Stimulated activated CD8-positive, alpha-beta memory T cell treated with anti-CD3 and anti-CD28 coated beads, Interleukin-4, amount 100 ng/mL, for 1 hour (primary cell): ENCODE measurements at places on chromosomes 7 and 10.

DNA sequence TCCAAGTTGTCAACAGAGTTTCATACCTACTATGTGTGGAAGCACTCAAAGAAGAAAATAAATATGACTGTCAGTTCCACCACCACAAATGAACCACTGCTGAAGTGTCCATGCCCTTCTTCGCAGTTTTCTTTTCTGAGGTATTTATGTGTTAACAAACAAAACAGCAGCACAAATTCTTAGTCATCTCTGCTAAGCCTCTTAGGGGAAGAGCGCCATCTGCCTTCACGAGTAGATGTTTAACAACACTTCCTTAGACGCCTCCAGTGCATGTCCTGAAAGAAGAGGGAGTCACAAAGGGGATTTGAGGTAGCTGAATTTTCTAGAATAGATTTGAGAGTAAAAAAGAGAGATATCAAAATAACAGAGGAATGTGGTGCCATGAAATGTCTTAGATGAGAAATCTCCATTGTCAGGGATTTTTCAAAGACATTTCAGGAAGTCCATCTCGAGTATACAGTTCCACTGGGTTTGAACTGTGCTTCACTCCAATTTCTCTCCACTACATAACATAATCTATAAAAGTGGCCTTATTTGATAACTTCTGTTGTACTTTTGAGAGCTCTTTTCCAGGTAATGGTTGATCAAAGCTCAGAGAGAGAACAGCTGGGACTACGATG lies 775.3 kb upstream of the POM121L12 start:
- DNase-seq: no peak

GRCh38 chr7:11517853-11518252 lies 314.1 kb downstream of the THSD7A start:
- DNase-seq: no peak

GRCh38 chr10:5199398-5199797 lies 2.8 kb downstream of the AKR1C4 start:
- no peak for DNase-seq

DNA sequence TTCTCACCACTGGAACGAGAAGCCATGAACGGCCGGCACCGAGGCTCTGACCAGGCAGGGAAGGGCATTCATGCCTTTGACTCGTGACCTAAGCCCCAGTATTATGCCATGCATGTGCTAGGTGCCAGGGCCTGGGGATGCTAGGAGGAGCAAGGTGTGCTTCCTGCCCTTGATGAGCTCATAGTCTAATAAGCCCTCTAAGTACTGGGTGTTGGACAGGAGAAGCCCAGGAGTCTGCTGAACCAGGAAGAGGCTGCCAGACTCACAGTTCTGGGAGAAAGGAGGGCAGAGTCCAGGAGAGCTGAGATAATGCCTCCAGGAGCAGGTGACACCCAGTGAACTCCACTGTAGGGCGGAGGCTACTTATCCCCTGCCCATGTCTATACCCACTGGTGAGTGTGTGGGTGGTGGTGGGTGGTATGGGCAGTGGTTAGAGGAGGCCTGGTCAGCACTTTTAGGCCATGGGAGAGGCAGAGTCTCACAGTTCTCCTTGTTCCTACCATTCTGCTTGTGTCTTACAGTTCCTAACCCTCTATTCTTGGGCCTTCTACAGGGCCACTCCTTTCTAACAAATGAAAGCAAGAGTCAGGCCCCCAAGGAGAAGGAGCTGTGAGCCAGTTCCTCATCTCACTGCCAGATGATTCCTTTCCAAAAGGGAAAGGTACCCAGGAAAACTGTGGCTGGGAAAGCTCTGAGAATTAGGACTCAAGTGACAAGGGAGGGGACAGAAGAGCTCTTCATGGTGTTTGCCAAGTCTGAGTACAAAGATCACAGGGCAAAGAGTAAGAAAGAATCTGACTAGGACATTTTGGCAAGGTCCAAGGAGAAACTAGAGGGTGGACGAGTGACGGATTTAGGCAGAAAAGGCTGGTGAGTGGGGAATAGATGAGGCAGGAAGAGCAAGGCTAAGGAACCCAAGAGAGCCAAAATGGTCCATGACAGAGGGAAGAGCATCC lies 3.6 kb upstream of the MXI1 start:
- DNase-seq: no peak

GRCh38 chr7:35700333-35700732 lies 5.4 kb upstream of the HERPUD2 start:
- no peak for DNase-seq

DNA sequence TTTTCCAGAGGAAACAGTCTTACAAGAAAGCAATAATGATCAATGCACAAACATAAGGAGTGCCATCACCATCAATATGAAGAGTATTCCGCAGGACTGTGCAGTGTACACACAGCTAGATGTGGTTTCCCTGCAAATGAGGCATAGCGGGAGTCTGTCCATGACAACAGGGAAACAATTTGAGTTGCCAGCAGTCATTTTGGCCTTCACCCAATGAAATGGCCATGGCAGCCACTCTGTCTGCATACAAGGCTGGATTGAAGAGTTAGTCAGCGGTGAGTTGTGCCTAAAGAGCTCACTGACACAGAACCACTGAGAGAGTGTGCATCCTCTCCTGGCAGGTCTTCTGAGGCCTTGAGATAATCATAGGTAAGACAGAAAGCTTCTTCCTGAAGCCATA lies 303.3 kb downstream of the IPMK start:
- no peak for DNase-seq

GRCh38 chr7:64037095-64037494 lies 8.1 kb upstream of the ZNF727 start:
- DNase-seq: no peak

GRCh38 chr7:91353848-91354247 lies 89.6 kb downstream of the FZD1 start:
- DNase-seq: no peak

DNA sequence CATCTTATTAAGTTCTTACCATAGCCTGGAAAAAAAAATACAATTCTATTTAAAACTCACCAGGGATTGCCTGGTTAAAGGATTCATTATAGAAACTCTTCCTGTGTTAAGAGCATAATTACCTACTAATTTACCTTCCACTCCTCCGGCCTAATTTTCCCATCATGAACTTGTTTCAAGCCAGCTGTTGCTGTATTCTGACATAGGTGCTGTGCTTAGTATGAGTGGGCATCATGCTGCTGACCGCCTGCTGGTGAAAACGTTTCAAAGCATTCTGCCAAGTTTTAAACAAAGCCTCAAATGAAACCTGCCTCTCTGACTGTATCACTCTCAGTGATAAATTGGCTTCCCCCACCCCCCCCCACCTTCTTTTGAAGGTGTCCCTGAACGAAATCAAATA lies 47.8 kb upstream of the KCNMA1 start:
- no peak for DNase-seq

DNA sequence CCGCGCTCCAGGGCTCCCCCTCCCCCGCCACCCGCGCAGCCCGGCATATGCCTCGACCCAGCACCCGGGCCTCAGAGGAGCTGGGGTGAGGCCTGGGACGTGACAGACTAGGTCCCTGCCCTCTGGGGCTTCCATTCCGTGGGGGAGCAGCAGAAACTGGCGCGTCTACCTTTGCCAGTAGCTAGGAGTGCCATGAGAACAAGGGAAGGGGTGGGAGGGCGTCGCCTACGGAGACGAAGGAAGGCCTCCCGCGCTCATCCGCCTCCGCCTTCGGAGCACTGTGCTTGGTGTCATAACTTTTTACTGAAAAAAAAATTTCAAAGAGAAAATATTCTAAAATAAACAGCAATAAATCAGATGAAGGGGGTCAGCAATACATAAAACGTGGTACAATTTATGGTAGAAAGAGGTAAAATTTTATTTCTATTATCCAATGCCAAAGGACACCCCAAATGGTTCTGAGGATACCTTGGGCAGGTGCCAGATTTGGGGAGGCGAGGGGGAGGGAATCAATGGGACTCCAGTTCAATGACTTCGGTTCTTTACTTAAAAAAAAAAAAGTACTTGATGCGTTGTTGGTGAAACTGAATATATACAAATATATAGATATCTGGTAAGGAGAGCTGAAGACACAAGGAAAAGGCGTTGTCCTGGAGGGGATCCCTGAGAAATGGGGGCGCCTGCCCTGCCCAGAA lies 35.1 kb upstream of the GRID1 start:
- no peak for DNase-seq

GRCh38 chr10:61024151-61024855 lies 80.3 kb upstream of the RHOBTB1 start:
- DNase-seq: no peak

GRCh38 chr10:30034433-30035137 lies 24.8 kb downstream of the JCAD start:
- DNase-seq: no peak

DNA sequence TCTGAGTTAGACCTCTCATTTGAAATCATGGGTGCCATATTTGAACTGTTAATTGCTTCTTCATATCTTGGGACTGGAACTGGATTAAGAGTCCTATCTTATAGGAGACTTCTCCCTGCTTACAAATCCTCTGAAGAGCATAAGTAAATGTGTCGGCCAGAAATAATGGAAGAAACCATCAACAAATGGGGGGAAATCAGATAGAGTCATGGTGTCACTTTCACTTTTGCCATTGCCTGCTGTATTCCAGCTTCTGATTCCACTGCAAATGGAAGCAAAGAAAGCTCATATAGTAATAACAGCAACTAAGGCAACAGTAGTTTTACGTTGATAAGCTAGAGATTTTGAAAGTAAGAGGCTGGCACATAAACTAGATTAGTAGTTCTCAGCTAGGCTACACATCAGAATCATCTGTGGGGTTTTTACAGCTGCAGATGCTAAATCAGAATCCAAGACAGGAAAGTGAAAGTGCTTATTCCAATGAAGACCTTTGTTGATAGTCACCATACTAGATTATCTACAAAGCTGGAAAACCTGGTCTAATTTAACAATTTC lies 12.3 kb upstream of the CRPPA start:
- no peak for DNase-seq

DNA sequence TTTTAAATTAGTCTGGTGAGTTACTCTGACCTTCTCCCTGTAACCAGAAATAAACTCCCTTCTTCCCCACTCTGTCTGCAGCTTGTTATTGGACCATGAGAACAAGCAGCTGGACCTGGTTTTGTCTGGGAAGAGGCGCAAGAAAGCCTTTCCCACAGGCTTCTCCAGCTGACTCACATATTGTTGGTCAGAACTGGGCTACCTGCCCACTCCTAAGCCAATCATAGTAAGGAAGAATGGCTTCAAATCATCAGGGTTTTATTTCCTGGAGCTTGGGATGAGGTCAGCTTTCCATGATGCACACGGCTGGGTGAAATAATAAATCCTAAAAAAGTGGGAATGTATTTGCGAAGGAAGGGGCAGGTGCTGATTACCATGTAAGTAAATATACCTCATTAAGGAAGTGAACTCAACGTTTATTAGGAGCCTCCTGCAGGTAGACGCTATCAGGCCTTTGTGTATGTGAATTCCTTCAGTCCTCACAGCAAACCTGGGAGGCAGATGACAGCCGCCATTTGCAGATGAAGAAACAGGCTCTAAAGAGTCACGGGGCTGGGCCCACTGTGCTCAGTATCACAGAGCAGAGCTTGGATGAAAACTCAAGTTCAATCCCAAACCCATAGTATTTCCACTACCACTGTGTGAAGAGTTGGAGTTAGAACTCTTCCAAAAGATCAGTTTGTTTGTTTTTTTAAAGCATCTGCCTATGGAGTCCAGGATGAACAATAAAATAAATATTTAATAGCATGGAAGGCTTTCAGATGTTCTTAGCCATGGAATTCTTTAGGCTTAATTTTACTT lies 32.8 kb downstream of the IL15RA start:
- DNase-seq: no peak

- DNase-seq: no peak
Measured at GRCh38 chr7:41698114-41698513, 4.8 kb downstream of the INHBA start.

DNA sequence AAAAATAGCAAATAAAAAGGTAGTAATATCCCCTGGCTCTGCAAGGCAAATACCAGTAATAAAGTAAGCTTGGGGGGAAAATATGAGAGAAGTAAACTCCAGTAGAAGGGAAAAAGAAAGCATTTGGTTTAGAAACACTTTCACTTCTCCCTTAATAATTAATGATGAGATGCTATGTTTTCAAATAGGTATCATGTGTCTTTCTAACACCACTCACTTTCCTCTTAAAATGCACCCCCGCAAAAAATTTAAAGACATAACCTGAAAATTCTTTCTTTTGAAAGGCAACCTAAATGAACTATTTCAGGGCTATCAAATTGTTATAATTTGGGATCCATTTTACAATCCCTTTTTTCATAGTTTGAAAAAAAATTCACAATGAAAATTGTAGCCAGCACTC lies 240.3 kb downstream of the SNX10 start:
- DNase-seq: no peak

DNA sequence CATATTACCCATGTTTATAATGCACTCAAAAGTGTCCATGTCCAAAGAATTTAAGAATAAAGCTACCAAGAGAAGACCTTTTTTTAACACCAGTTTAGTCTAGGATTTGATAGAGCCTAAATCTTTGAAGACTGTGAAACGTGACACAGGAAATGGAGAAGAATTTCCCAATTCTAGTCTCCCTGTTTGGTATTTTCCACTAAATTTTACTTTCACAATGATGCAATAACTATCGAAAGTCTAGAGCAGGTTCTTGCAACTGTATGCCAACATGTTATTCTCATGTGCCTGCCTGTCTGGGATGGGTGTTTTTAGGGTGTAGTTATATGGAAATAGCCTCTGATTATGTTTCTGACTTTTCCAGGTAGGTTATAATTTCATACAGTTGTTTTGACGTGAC lies 6.9 kb upstream of the MXI1 start:
- no peak for DNase-seq

GRCh38 chr7:98189559-98189958 lies 21.7 kb upstream of the BHLHA15 start:
- no peak for DNase-seq

DNA sequence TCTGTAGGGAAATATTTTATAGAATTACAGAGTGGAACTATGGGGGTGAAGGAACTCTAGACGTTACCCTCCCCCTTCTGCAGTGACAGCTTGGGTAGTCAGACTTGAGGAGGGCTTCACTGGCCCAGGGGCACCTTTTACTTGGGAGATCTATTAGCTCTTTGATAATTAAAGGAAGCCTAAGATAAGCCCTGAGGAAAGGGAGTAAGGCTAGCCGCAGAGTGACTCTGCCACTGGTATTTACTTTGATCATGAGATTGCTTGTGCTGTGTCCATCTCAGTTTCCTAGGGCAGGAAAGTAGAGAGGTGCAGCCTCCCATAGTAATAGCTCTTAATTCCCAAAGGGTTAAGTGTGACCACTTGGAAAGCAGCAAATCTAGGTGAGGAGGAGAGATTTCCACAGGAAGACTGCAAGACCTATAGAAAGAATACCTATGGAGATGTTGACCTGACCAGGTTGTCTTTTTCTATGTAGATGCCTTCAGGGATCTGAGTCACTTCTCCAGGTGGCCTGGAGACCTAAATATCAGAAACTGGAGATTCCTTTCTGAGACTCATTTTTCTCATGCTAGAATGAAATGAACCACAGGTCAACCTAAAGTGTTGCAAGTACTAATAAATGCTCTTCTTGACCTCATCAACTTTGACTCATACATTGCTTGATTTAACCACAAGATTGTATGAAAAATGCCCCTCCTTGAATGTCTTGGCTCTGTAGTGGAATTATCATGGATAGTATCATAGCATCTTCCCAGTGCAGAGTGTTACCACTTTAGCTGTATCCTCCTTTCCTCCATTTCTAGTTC lies 447.3 kb upstream of the GHITM start:
- no peak for DNase-seq

- no peak for DNase-seq
Measured at GRCh38 chr10:34761453-34761852, 53.6 kb downstream of the PARD3 start.

- DNase-seq: no peak
Measured at GRCh38 chr7:131281266-131282048, 46.2 kb upstream of the MKLN1 start.

GRCh38 chr7:96184783-96185182 lies 137.1 kb downstream of the SLC25A13 start:
- no peak for DNase-seq
